NCI-H774 (cell line): ENCODE measurements at places on chromosomes 5 and 9.
A peak's percentile ranks its signal among the peaks of the same experiment; 100 is the strongest.

DNA sequence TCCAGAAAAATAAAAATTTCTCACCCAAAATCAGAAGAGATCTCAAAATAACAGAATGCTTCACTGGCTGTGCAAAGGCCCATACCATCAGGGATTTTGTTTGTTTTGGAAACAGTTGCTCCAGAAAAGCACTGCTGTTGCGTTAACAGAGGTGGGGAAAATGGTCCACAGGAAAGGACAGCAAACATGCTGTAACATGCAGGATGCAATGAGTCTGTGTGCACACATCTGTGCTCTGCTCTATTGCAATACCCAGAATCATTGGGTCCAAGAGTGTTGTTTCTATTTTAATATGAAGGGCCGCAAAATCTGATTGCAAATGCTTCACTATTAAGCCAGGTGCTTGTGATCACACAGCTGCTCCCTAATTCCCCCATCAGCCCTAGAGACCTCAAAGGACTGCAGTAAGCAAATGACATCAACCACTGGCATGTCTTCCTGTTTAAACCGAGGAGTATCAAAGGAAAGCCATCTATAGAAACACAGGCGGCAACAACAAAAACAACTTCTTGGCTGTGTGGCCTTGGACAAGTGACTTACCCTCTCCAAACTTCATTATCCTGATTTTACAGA lies 141.0 kb downstream of the DCP2 start:
- DNase-seq = no peak

DNA sequence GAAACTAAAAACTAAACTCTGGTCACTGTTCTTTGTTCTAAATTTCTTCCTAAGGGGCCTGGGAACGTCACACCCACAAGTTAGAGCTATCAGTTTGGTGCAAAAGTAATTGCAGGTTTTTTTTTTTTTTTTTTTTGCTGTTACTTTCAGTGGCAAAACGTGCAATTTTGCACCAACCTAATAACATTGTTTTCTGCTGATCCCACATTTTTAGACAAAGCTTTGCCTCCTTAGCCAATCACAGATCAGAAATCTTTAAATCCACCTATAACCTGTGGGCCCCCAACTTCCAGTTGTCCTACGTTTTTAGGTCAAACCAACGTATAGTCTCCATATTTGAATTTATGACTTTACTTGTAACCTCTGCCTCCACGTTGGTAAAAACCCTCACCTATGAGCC lies 11.1 kb upstream of the MED10 start:
- DNase-seq = no peak

- DNase-seq = no peak
Observed at GRCh38 chr5:91586232-91586631, 203.1 kb upstream of the ARRDC3 start.

GRCh38 chr5:79754865-79755555 lies 65.4 kb downstream of the CMYA5 start:
- no peak for DNase-seq

- DNase-seq = no peak
Observed at GRCh38 chr9:4615251-4615650, 46.8 kb upstream of the PLPP6 start.

DNA sequence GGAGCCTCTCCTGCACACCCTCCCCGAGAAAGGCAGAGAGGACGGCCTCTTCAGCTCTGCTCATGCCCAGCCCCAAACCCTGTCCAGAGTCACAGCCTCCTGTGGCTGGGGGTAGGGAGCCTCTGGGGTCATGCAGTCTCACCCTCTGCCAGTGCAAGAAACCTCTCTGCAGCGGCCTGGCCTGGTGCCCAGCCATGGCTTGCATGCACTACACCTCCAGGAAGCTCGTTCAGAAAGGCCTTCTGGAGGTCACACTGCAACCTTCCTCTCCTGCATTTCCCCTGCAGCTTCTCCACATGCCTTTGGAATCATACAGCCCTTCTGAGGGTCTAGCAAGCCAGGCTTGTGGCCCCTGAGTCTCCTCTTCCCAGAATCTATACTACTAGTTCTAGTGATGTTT lies 17.9 kb downstream of the CSF1R start:
- DNase-seq = no peak

DNA sequence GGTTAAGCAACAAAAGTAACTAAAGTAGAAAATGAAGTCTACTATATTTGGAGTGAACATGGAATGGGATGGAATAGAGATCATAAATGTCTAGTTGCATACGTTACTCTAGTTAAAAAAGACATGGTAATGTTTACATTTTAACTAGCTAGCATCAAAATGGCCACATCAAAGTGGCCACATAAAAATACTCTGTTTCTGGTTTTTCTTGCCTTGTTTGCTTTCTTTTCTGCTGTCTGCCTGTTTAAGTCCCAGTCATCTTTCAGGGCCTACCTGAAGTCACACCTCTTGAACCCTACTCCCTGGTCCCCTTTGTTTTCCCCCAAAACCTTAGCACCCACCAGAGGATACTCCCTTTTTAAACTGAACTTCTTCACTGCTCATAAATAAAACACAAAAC lies 6.4 kb upstream of the KIF2A start:
- no peak for DNase-seq

DNA sequence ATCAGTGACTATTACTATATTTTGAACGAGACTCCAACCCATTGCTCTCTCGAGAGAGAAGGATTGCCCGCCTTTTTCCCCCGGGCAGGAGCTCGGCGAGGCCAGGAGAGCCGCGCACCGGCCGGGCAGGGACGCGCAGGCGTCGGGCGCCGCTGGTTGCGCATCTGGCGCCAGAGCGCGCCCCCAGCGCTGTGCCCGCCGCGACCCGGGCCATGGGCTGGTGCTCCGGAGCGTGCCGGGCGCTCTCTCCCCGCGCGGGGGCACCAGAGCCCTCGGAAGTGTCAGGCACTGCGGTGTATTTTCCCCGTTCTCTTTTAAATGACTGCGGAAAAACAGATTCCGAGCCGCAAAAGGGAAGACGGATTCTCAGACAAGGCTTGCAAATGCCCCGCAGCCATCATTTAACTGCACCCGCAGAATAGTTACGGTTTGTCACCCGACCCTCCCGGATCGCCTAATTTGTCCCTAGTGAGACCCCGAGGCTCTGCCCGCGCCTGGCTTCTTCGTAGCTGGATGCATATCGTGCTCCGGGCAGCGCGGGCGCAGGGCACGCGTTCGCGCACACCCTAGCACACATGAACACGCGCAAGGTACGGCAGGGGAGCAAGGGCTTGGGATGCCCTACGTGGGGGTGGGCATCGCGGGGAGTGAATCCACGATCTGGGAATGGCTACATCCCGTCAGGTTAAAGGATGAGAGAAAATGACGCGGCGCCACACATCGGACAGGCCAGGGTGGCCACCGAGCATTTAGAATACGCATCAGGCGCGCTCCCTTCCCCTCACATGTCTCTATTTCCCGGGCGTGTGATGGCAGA lies 1.1 kb upstream of the NTRK2 start:
- DNase-seq = peak; percentile 28

DNA sequence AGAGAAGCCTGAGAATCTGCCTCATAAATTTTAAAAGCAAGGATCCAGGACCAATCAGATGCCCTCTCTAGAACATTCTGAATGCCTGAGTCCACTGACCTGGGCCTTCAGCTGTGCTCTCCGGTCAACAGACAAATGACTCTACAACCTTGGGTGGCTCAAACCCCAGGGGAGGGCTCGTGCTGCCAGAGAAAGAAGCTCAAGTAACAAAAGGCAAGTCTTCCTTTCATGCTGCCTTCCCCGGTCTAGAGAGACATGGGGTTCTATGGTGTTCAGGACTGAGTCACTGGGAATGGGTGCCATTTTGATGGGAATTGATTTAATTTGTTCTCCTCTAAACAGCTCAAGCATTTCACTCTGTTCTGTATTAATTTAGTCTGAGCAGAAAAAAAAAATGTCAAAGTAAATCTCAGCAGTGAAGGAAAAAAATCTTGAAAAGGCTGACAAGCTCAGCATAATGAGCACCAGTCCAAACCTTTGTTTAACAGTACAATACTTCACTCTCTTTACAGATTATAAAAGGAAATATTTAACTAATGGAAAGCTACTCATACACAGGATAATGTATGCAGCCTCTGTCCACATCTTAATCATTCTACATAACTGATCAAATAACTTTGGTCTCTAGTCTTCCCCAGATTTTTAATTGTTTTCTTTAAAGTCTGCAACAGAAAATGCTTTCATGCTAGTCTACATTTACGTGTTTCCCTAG lies 191.0 kb downstream of the GLIS3 start:
- no peak for DNase-seq
